ENCODE measurements at places on chromosomes 6 and 20.

DNA sequence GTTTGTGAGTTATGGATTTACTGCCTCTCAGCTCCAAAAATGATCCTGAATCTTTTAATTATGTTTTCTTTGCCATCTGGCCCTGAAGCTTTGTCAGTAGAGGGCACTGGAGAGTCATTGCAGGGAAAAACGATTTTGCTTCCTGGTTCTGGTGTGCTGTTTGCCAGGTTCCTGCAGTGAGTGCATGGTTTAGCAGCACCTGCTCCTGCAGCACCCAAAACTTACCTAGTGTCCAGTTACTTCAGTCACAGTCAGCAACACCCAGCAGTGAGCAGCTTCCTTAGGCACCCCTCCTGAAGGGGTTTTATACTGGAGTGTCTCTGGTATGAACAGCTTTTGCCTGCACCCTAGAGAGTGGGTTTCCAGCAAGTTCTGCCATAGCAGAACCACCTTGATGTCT, 6.0 kb upstream of the TRIM26 start:
- DNase-seq = no peak

GRCh38 chr6:24394061-24394779, 8.5 kb upstream of the MRS2 start:
- no peak for DNase-seq

DNA sequence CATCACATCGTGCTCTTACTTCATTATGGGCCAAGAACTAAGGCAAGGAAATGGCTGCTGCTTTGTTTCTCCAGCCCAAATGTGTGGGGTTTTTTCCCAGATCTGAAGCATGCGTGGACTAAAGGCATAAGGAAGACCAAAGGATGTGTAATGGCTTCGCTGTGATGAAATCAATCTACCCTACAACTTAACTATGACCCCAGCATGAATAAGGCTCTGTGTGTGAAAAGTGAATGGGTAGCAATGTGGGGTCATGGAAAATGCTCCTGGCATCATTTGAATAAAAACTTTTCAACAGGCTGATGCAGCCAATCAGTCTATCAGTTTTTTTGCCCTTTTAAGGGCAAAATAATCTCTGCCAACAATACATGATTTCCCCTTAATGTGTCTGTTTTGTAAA, 50.3 kb upstream of the ISM1 start:
- no peak for DNase-seq

DNA sequence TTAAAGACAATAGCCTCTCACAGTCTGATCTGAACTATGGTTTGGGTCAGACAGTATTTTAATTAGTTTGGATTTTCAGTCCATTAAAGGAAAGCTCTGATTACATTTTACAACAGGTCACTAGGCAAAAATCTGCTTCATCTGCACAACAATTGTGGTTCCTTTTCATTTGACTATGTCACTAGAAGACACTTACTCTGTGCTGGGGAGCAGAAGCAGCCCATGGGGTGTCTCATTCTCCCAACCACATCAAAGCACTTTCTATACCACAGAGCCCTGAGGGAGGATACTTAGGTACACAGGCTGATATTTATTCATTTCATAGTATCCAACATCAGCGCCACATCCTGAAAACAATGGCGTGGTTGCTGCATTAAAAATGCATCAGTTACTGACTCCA, 36.6 kb upstream of the HDAC2 start:
- no peak for DNase-seq

- no peak for DNase-seq
Measured at GRCh38 chr20:57043091-57043490, 223.3 kb downstream of the BMP7 start.

GRCh38 chr6:97703661-97704060, 420.6 kb upstream of the MMS22L start:
- DNase-seq = no peak

- DNase-seq = no peak
Measured at GRCh38 chr6:141576751-141577150, 556.0 kb upstream of the GJE1 start.

- no peak for DNase-seq
Measured at GRCh38 chr6:149140137-149140909, 177.2 kb upstream of the TAB2 start.

- no peak for DNase-seq
Measured at GRCh38 chr6:113989675-113990074, 18.7 kb upstream of the HDAC2 start.

DNA sequence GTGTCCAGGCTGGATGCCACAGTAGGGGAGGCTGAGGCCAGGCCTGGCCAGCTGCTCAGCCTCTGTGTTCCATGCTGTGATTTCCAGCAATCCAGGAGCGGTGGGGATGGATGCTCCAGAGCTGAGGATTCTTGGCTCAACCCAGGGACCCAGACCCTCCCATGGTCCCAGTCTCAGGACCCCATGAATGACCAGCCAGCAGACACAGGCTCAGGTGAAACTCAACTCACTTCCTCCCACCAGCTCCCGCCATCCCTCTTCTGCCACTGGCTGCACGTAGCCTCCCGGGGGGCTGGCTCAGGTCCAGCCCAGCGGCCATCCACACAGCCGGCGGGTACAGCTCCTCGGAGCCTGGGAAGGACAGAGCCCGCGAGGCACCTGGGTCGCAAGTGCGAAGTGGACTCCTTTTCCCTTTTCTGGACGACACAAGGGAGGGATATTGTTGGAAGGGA, 54.5 kb upstream of the DACT2 start:
- DNase-seq = no peak

- no peak for DNase-seq
Measured at GRCh38 chr6:88985901-88986300, 22.5 kb upstream of the RNGTT start.

DNA sequence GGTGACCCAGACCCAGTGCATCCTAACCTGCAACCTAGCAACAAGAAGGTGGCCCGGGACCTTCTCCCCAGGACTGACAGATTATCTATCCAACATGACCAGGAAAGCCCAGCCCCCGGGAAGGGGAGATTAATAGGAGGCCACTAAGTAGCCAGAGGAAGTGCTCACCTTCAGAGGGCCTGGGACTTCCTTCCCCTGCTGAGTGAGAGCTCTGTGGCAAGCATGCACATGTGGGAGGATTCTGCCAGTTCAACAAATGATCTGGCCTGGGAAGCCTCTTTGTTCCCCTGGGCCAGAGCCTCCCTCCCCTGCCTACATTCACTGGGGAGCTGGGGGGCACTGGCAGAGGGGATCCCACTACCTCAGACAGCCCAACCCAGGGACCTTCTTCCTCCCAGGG, 39.6 kb downstream of the SHLD1 start:
- no peak for DNase-seq

DNA sequence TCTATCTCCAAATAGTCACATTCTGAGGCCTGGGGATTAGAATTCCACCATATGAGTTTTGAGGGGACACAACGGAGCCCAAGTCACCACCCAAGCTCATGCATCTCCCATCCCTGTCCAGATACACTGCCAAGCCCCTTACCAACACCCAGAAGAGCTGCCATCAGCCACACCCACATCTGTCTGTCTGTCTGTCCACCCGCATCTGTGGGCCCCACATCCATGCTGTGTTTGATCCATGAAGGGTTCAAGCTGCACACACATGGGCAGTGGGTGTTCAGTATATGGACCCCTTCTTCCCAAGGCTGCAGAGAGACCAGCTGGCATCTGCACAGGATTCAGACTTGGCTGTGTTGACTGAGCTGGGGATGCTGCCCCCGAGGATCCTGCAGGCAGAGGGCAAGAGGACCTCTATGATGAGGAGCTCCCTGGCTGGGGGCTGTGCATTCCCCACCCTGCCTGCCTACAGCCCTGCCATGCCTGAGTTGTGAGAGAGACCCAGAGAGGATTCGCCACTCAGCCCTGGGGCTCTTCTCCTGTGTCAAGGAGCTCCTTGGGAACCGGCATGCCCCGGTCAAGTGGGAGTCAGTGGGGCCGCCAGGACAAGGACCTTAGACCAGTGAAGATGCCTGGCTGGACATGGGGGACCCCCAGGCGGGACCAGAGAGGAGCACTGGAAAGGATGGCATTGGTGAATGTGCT, 206.4 kb downstream of the SYNDIG1 start:
- DNase-seq = no peak

GRCh38 chr6:100449239-100449691, 15.5 kb downstream of the SIM1 start:
- DNase-seq = no peak

GRCh38 chr6:13427801-13428582, 59.4 kb downstream of the GFOD1 start:
- no peak for DNase-seq

- DNase-seq = no peak
Measured at GRCh38 chr20:33793011-33793931, 17.9 kb upstream of the CHMP4B start.

GRCh38 chr20:31476643-31477215, 1.6 kb downstream of the REM1 start:
- no peak for DNase-seq

DNA sequence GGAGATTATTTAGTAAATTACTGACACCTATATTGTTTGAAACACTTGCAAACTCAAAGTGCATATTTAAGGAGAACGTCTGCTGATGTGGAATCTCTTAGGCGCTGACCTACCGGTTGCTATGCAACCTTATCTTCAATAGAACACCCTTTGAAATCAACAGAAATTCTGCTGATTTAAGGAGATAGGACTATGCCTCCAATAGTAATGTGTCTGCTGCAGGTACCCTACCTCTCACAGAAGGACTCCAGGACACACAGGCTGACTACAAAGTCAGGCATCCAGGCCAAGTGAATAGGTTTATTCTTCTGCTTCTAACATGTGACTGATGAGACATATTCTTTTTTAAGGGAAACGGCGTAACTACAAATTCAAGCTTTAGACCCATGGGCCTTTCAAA, 311.7 kb downstream of the CBLN4 start:
- no peak for DNase-seq

DNA sequence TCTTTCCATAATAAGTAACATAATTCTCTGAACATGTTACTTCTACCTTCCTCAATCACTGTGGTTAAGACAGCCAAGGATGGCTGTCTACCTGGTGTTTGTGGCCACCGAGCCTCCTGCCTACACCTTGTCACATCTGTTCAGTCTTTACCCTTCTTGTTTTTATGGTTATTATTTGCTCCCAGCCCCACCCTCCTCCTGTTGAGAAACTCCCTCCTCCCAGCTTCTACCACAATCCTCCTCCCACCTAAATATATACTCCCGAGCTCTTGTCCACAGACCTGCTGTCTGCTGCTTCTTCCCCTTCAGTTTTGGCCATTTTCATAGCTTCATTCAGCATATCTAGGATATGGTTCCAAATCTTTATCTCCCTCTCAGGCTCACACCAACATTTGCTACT, 35.7 kb upstream of the GABRR1 start:
- DNase-seq = no peak

- no peak for DNase-seq
Measured at GRCh38 chr6:163970846-163971564, 556.5 kb downstream of the QKI start.

- DNase-seq = no peak
Measured at GRCh38 chr20:41279546-41280225, 37.8 kb downstream of the ZHX3 start.

- DNase-seq = no peak
Measured at GRCh38 chr6:44855562-44856411, 468.3 kb downstream of the CDC5L start.

DNA sequence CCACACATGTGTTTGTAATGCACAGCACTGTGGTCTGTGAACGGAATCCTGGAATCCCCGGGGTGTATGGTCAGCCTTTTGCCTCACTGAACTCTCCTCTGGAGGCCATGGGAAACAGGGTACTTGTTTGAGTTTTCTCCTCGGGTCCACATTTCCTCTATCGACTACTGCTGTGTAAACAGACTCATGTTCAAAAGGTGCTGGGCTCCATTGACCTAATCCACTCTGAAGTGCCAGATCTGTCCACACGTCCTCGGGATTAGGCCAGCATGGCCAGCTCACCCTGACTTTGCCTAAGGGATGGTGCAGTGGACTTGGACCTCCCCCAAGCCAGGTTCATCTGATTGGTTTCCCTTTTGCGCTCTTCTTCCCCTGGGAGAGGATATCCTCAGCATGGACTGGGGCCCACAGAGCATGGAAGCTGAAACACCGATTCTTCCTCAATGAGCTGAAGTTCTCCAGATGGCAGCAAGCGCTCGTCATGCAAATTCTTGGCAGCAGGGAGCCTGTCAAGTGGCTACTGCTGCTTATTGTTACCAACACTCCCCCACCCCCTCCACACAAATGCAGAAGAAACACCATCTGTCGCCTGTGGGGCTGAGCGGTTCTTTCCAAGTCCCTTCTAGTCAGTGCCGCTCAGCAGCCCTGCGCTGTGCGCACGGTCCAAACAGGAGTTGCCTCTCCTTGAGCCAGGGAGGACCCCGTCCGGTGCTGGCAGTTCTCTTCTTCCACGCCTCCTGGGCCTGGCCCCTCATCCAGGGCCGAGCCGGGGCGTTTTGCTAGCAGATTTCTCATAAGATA, 292.6 kb upstream of the MARCKS start:
- no peak for DNase-seq

- no peak for DNase-seq
Measured at GRCh38 chr6:25324066-25324762, 45.0 kb downstream of the CARMIL1 start.

DNA sequence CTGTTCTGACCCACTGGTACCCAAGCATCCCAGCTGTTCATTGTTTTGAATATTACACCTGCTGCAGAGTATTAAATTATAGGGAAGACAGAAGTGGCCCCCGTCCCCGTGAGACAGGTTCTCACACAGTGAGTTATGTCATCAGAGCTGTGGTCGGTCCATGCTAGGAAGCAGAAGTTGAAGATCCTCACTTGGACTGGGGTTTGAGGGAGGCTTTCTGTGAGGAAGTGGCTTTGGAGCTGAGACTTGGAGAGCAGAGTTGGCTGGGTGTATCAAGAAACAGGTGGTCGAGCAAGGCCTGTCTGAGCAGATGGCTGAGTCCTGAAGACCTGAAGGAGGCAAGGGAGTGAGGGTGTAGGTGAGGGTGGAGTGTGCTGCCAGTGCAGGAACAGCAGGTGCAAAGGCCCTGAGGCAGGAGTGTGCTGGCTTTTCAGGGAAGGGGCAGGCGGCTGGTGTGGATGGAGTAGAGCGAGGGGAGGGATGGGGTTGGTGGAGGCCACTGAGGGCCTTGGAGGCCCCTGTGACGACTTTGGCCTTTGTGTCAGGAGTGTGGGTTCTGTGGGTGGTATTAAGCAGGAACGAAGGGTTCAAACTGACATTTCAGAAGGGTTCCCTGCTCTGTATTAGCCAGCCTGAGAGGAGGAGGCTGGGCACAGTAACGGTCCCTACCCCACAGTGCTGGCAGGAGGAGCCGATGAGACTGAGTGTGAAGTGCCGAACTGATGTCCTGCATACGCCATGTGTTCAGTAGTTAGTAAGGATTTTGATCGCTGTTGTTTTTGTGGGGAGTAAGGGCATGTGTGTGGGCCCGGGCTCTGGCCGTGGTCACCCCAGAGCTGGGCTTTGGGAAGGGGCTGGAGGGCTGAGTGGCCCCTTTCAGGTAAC, 11.8 kb downstream of the SRC start:
- no peak for DNase-seq

- no peak for DNase-seq
Measured at GRCh38 chr20:13422637-13423036, 201.6 kb downstream of the ISM1 start.

DNA sequence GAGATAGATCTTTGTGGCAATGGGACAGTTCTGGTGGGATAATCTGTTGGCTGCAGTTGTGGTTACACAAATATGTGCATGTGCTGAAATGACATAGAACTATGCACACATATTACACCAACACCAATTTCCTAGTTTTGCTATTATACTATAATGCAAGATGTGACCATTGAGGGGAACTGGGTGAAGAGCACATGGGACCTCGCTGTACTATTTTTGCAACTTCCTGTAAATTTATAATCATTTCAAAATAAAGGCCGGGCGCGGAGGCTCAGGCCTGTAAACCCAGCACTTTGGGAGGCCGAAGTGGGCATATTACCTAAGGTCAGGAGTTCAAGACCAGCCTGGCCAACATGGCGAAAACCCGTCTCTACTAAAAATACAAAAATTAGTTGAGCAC, 8.7 kb downstream of the ARMC12 start:
- DNase-seq = no peak

GRCh38 chr6:145331066-145331465, 404.3 kb downstream of the EPM2A start:
- no peak for DNase-seq

Data from cortex of kidney (tissue), 1 donor.